ENCODE measurements at places on chromosomes 5 and 9.

DNA sequence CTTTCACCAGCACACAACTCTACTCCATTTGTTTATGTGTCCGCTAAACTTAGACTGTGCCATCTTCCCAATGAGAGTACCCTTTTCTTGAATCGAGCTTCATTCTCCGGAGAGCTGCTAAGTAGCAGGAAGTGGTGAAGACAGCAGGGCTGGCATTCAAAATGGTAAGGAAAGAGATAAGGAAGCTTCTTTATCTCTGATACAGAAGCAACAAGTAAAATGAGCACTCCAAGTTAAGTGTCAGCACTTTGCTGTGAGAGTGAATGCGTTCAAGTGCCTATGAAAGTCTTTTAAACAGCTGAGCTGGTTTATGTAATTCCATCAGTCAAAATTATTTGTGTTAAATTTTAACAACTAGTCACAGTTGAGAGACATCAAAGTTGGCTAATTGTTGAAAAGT, 386.8 kb upstream of the PTPRD start:
- no peak for DNase-seq

GRCh38 chr9:137123468-137123837, 8.9 kb upstream of the DPP7 start:
- DNase-seq, result no peak

- DNase-seq, result no peak
Observed at GRCh38 chr9:98569491-98569890, 139.2 kb downstream of the GABBR2 start.

DNA sequence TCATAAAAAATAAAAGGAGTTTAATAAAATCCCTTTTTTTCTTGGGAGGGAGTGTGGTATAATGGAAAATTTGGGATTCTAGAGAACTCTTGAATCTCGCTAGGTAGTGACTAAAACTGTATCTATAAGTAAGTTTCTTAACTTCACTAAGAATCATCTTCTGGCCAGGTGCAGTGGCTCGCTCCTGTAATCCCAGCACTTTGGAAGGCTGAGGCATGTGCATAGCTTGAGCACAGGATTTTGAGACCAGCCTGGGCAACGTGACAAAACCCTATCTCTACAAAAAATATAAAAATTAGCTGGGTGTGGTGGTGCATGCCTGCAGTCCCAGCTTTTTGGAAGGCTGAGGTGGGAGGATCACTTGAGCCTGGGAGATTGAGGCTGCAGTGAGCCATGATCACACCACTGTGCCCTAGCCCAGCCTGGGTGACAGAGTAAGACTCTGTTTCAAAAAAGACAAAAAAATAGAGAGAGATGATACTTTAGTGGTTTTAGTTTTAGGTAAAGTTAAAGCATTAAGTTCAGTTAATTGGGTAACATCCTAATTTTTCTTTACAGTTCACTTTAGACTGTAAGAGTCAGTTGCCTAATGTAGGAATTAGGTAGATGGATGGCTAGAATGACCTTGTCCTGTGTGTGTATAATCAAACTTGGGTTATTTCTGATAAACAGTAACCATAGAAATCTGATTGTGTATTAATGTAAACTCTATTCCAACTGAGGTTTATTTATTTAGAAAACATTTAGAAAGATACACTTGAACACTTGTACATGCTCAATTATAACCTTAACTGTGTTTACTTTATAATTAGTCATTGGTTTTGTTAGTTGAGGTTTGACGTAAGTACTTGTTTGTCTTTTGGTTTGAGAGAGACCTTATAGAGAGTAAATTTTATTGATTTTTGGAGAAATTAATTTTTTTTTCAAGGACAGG, 17.8 kb downstream of the UNC13B start:
- no peak for DNase-seq

GRCh38 chr9:16314476-16314875, 556.0 kb downstream of the BNC2 start:
- DNase-seq, result no peak

DNA sequence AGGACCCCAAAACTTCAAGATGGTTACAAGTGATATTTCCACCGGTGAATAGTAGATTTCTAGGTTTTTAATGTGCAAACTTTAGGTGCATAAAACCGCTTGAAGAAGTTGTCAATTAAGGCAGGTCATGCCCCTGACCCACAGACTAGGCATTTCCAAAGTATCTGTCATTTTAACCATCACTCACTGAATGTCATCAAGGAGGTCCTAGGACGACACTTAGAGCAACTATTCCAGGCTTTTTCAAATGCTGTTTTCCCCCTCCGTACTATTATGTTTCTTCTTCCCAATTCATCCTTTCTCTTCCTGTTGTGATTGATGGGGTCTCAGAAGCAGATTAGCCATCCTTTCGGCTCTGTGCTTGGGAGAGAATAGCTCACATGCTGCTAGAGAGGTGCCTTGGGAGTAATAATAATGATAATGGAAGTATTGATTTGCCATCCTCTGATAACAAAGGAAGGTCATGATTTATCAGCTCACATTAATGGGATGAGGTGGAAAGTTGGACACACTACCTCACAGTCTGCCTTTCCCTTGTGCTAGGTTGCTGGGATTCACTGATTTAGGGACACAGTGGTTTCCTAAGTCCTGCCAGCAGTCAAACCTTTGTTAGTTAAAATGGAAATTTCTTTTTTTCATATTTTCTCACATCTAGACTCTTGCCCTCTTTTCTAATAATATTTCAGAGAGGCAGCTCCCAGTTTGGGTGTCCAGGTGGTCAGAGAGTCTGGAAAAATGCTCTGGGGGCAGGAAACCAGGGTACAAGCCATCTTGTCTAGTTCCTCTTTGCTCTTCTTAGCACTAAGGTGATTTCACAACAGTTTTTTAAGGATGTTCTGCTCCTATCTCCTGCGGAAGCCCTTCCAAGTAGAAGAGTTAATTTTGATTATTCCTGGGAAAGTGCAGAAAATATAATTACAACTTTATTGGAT, 67.0 kb downstream of the PTTG1 start:
- no peak for DNase-seq

- no peak for DNase-seq
Observed at GRCh38 chr5:138949988-138950387, 74.9 kb upstream of the LRRTM2 start.

DNA sequence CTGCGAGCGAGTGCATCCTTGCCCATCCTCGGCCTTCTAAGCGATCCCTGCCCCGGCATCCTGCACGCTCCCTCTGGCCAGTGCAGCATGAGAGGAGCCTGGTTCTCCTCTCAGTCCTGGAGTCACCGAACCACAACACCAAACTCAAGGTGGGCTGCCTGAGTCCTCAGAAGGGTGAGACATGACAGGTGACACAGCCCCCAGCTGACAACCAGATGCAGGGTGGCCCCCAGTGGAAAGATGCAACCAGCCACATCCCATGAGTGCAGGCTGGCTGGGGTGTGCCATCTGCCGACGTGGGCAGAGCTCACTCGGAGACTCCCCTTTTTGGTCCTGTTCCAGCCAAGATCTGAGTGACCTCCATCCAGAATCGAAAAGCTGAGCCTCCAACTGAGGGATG, 58.4 kb downstream of the COL23A1 start:
- DNase-seq, result no peak

DNA sequence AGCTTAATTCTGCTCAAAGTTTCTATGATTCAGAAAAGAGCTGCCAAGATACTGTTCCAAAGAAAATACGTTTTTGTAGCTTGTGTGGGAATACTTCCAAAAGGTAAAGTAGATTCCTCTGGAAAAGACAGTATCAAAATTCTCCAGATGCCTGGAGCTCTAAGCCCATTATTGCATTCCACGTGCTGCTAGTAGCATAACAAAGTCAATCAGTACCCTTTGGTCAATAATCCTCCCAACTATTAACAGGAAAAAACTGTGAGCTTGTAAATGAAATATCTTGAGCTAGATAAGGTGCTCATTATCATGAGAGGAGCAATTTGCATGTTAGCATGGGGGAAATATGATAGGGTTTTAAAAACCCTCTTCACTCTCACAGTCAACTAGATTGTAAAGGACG, 229.5 kb upstream of the TYRP1 start:
- no peak for DNase-seq

DNA sequence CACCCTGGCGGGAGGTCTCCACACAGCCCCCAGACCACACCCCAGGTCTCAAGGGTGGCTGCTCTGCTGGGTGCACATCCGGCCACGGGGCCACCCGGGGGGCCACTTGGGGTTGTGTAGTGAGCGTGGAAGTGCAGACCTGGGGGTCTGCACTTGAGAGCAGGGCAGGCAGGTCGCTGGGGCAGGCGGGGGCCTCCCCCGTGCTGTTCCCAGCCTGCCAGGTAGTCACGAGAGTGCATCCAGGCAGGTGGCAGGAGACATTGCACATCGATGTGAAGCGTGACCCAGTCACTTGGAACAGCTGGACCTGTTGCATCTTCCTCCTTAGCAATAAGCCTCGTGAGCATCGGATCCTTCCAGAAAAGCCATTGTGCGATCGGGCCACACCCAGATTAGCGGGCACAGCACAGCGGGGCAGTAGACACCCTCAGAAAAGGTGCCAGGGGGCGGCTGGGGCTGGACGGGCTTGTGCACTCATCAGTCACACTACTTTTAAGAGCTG, 4.8 kb upstream of the ENTPD8 start:
- DNase-seq, result no peak

Data from fibroblast of skin of right quadriceps (primary cell).